ENCODE measurements at places on chromosomes 2 and 18.

GRCh38 chr2:43414586-43415135, 181.2 kb downstream of the THADA start:
- DNase-seq, result no peak

GRCh38 chr2:128502638-128503246, 184.1 kb upstream of the HS6ST1 start:
- DNase-seq, result peak; percentile 76

DNA sequence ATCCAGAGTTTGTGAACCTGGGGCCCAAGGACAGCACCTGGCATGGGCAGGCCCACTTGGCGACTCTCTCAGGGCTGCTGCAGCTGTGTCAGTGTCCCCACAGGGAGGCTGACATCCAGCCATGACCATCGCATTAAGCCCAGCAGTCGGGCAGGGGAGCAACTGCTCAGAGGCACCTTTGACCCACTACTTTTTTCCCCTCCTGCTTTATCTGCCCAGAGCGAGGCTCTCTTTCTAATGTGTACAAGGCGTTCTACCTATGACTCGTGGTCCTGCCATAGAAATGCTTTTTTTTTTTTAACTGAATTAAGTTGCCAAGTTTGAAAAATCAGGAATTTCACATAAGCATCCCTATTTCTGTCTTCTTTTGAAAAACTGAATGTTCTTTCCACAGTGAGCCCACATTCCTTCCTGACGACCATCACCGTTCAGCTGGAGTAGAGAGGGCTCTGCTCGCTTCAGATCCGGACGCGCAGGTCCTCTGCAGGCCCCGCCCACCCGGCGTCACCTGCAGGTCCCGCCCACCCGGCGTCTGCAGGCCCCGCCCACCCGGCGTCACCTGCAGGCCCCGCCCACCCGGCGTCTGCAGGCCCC, 403 bp upstream of the CLUL1 start:
- DNase-seq, result no peak

GRCh38 chr2:217932803-217933616, 69.8 kb downstream of the TNS1 start:
- DNase-seq, result no peak

DNA sequence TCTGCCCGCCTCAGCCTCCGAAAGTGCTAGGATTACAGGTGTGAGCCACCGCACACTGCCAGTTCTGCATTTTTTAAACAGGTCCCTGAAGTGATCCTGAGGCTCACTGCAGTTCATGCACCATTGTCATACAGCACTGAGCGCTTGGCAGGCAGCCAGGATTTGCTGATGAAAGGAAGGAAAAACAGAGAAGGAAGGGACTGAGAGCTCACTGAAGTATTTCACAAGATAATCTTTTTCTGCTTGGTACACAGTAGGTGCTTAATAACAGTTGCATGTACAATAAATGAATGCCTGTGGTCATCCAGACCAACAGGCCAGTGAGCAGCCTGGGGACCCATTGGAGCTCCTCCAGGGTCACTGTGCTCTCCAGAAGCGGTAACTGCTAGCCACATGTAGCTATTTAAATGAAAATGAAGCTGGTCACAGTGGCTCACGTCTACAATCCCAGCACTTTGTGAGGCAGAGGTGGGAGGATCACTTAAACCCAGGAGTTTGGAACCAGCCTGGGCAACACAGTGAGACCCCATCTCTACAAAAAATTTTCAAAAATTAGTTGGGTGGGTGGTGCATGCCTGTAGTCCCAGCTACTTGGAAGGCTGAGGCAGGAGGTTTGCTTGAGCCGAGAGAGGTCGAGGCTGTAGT, 33.1 kb upstream of the SMAD7 start:
- DNase-seq, result no peak

GRCh38 chr2:15560988-15561573, at the start of gene NBAS:
NBAS (minus strand) TSS chr2:15561334; CDS start chr2:15561304, 30 bp downstream.
- DNase-seq, result peak; percentile 85

DNA sequence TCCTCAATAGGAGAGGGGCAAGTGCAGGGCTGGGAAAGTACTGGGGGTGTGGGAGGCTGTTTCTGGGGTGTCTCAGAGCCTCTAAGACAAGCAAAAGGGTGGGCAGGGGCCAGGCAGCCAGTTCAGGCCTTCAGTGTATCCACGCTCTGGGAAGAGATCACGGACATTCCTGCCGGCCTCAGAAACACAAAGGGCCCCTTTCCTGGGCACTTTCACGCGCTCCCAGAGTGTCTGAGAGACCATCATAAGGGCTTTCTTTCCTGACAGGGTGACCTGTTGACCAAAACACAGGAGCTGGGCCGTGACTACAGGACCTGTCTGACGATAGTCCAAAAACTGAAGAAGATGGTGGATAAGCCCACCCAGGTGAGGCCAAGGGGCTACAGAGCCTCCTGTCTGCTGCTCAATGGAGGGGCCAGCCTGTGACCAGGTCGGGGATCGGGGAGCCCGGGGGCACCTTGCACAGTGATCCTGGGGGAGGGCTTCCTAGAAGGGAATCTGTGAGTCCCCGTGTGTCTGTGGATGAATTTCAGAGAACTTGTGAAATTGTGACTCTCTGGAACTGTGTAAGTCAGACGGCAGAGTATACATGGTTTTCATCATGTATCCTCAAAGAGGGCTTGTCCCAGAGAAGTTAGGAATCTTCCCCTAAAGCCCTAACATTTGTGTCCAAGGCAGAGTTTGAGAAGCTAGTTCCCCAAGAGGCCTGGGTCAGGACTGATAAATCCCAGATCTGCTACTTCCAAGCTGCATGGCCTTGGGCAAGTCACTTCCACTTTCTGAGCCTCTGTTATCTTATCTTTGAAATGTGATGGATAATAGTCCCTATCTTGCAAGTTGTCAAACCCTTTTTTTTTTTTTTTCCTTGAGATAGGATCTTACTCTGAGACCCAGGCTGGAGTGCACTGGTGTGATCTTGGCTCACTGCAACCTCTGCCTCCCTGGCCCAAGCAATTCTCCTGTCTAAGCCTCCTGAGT, 1.8 kb downstream of the GNLY start:
- peak; percentile 53 for DNase-seq

DNA sequence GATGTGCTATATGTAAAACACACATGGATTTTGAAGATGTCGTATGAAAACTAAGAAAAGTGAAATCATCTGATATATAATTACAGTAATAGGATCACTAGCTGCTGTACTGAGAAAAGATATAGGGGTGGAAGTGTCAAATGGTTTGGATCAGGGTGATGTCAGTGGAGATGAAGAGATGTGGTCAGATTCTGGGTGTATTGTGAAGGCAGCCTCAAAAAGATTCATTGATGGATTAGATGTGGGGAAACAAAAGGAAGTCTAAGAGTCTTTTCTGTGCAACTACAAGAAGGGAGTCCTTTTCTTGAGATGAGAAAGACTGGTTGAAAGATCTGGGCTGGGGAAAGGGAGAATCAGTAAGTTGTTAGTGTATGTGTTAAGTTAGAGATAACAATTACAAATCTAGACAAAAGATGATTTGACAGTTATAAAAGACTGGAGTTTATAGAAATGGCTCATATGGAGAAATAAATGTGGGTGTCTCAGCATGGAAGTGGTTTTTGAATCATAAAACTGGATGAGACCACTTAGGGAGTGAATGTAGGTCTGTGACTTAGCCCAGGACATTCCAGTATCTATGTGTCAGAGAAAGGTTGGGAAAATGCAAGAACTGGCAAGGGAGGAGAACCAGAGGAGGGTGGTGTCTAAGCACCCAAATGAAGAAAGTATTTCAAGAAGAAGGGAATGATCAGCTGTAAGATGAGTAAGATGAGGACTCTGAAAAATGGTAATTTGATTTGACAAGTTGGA, 347.4 kb downstream of the PARD3B start:
- DNase-seq, result no peak

GRCh38 chr2:96888072-96889011, 18.5 kb upstream of the SEMA4C start:
- DNase-seq, result peak; percentile 75
